ENCODE measurements at places on chromosomes 12 and 14.

DNA sequence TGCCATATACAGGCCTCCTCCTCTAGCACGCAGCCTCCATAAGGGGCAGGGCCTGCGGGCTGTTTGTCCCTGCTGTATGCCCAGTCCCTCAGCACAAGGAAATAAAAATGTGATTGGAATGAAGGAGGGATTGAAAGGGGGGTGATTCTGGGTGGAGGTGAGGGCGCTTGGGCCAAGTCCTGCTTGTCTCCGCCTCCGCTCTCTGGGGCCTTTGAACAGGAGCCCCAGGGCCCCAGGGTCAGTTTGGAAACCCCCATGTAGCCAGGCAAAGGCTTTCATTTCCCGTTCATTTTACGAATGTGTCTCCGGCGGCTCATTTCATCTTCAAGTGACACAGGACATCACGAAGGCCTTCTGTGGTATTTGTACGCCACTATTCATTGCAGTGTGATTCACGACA lies 4.5 kb upstream of the CACNA2D4 start:
- no peak for DNase-seq

- no peak for DNase-seq
These were observed 219.1 kb downstream of the ESR2 start for GRCh38 chr14:64074961-64075612.

GRCh38 chr14:76245097-76245496 lies 93.4 kb downstream of the GPATCH2L start:
- no peak for DNase-seq

GRCh38 chr12:15208871-15209656 lies 12.2 kb downstream of the RERG start:
- no peak for DNase-seq

GRCh38 chr14:61444215-61444768 lies 122.9 kb downstream of the PRKCH start:
- no peak for DNase-seq

GRCh38 chr12:107302649-107303341 lies 209.4 kb upstream of the CRY1 start:
- DNase-seq, result no peak

- DNase-seq, result no peak
These were observed 17.4 kb downstream of the ACVRL1 start for GRCh38 chr12:51924551-51925319.

DNA sequence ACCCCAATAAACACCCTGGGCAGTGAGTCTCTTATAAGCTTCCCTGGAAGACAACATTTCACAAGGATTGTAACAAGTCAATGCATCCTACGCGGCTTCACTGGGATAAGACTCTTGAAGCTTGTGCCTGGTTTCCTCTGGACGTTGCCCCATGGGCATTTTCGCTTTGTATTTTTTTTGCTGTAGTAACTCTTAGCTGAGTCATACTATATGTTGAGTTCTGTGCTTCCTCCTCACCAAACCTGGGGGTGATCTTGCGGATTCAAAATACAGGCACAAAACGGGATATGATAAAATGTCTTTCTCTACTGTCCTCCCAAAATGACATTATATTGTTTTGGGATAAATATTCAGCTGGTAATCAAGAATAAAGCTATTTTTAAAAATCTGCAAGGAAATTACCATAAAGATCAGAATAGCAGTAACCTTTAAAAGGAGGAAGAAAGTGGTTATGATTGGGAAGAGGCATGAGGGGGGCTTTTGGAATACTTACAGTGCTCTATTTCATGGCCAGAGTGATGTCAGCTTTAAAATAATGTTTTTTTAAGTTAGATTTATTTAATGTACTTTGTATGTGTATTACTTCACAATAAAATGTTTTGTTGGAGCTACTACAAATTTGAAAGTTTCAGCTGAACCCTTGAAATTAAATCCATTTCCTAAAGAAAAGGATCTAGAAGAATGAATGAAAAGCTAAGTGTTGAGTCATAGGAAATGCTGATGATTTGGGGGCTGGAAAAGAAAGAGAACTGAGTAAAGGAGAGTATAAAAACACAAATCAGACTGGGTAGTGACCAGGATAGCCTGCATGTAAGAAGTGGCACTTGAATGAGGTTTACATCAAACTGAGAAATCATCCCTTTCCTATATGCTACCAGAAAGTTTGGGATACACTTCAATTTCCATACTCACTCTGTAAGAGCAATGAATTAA lies 14.7 kb downstream of the BTBD7 start:
- DNase-seq, result no peak

DNA sequence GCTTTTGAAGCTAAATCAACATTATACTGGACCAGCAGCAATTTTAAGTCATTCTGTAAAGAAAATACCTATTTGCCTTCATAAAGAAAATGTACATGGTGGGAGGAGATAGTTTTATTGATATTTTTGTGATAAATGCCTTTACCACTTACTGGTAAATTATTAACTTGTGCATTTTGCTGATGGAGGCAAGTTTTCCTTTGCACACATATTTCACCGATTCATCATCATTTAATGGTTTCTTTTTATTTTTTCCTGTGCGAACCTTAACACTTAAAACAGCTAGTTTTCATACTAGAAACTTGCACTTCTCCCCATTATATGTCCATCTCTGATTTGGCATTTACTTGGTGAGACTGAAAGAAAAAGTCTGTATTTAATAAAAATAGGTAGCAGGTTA lies 239.3 kb downstream of the TRHDE start:
- DNase-seq, result no peak

GRCh38 chr12:89693639-89694202 lies 14.9 kb downstream of the ATP2B1 start:
- no peak for DNase-seq

DNA sequence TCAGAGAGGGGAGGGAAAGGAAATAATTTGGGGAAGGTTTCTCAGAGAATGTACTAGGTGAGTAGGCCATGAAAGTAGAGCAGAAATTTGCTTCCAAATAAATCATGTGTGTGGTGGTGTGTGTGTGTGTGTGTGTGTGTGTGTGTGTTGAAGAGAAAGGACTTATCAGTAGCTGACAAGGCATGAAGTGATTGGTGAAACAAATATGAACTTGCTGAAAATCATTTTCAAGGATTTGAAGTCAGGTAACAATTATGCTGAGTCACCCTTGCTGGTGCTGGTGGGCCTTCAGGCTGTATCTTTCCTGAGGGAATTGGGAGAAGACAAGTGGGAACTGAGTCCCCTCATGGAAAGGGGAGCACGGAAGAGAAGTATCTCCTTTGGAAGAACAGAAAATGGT lies 55.5 kb downstream of the HSD17B6 start:
- no peak for DNase-seq

DNA sequence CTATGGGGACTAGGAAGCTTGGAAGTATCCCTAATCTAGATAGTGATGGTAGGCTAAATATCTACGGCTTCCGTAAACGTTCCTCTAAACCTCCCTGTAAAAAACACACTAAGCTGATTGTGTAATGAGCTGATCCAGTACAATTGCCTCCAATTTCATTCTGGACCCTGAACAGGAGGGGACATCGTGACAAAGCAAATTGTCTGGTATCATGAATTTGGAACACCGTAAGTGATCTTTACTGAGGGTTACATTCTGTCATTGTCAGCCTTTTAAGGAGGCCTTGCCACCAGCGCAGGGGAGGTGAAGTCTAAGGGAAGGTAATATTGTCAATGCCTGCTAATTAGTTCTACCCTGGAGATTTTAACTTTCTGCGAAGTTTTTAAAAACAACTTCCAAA lies 487 bp upstream of the MGST1 start:
- DNase-seq, result no peak

- no peak for DNase-seq
These were observed 213.9 kb downstream of the PHETA1 start for GRCh38 chr12:111155020-111155419.
